CD4-positive, alpha-beta T cell (primary cell): ENCODE measurements at places on chromosomes 13 and 19. TPM values are rescaled to one million over a fixed set of nuclear protein-coding genes. Genes with fewer than 3 reads are reported as not detected.
A peak's percentile ranks its signal among the peaks of the same experiment; 100 is the strongest.

DNA sequence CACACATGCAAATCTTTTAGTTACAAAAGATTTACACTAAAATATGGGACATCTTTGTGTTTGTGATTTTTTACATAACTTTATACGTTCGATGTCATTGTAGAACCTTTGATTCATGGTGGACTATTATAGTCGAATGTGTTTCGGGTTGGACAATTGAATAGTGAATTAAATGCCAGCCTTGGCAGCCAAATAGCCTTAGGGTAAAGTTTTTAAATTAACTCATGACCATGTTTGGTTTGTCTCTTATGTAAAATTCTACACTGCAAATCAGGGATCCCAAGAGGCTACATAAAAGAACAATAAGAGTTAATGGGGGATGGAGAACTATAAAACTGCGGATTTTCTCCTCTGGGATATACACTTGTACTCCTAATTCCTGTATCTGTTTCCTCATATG, 1735.6 kb upstream of the SPRY2 start:
- H3K27ac ChIP-seq, result no peak overlapping the region
- no peak overlapping the region for H3K4me3 ChIP-seq
- DNase-seq, result no peak
- no peaks in the 10 kb centered on the region for H3K4me1 ChIP-seq
- no peaks in the 10 kb centered on the region for H3K27me3 ChIP-seq
- no peaks in the 10 kb centered on the region for H3K36me3 ChIP-seq

- H3K4me1 ChIP-seq, result peaks cover 58% of the 10 kb centered on the region
- peak; percentile 70 for DNase-seq
- peaks cover 19% of the 10 kb centered on the region for H3K36me3 ChIP-seq
- H3K4me3 ChIP-seq, result peak overlapping the region; percentile 100
- no peaks in the 10 kb centered on the region for H3K27me3 ChIP-seq
- H3K27ac ChIP-seq, result peak overlapping the region; percentile 85
Observed at GRCh38 chr13:114131583-114132418, 622 bp downstream of the RASA3 start.

Gene MEIS3
- 0.47 TPM for total RNA-seq

DNA sequence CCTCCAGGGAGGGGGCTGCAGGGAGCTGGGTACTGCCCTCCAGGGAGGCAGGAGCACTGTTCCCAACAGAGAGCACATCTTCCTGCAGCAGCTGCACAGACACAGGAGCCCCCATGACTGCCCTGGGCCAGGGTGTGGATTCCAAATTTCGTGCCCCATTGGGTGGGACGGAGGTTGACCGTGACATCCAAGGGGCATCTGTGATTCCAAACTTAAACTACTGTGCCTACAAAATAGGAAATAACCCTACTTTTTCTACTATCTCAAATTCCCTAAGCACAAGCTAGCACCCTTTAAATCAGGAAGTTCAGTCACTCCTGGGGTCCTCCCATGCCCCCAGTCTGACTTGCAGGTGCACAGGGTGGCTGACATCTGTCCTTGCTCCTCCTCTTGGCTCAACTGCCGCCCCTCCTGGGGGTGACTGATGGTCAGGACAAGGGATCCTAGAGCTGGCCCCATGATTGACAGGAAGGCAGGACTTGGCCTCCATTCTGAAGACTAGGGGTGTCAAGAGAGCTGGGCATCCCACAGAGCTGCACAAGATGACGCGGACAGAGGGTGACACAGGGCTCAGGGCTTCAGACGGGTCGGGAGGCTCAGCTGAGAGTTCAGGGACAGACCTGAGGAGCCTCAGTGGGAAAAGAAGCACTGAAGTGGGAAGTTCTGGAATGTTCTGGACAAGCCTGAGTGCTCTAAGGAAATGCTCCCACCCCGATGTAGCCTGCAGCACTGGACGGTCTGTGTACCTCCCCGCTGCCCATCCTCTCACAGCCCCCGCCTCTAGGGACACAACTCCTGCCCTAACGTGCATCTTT, 7.8 kb upstream of the CEACAM5 start:
- no peak overlapping the region for H3K27ac ChIP-seq
- no peaks in the 10 kb centered on the region for H3K36me3 ChIP-seq
- H3K4me3 ChIP-seq, result no peak overlapping the region
- no peak for DNase-seq
